Ovary (tissue), 10 donors: ENCODE measurements at places on chromosomes 12 and 14.

DNA sequence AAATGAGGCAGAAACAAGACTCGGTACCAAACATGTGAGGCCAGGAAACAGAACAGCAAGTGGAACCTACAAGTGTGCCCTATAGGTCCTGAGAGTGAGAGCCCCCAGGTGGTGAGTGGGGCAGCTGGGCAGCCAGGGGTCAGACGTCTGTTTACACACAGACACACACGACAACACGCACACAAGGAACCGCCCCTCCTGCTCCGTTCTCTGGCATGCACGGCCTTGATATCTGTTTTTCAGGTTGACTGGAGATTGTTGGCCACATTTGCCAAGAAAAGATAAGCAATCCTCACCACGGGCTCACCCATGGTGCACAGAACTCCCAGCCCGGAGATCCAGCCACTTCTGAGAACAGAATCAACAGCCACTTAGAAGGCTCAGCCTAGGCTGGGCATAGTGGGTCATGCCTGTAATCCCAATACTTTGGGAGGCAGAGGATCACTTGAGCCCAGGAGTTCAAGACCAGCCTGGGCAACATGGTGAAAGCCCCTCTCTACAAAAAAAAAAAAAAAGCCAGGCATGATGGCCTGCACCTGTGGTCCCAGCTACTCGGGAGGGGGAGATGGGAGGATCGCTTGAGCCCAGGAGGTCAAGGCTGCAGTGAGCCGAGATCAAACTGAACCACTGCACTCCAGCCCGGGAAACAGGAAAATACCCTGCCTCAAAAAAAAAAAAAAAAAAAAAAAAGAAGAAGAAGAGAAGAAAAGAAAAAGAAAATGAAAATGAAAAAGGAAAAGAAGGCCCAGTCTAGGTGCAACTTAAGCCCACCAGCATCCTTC, 19.4 kb upstream of the EIF5 start:
- DNase-seq: no peak

- DNase-seq: no peak
These were observed 4.8 kb upstream of the PRPF40B start for GRCh38 chr12:49618576-49618975.

DNA sequence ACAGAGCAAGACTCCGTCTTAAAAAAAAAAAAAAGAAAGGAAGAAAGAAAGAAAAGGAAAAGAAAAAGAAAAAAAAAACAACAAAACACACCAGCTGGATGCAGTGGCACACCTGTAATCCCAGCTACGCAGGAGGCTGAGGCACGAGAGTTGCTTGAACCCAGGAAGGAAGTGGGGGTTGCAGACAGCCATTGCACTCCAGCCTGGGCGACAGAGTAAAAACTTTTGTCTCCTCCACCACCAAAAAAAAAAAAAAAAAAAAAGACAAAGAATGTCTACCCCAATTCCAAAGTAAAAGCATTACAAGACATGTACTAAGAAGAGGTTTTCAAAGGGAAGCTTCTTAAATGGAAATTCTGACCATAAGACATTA, 53.4 kb downstream of the HNRNPC start:
- no peak for DNase-seq

GRCh38 chr12:14402697-14403096, 37.2 kb downstream of the ATF7IP start:
- DNase-seq: no peak

- no peak for DNase-seq
These were observed 80.9 kb upstream of the MAP1LC3B2 start for GRCh38 chr12:116478243-116478773.

- DNase-seq: no peak
These were observed 56.1 kb upstream of the FBRSL1 start for GRCh38 chr12:132433641-132434395.

DNA sequence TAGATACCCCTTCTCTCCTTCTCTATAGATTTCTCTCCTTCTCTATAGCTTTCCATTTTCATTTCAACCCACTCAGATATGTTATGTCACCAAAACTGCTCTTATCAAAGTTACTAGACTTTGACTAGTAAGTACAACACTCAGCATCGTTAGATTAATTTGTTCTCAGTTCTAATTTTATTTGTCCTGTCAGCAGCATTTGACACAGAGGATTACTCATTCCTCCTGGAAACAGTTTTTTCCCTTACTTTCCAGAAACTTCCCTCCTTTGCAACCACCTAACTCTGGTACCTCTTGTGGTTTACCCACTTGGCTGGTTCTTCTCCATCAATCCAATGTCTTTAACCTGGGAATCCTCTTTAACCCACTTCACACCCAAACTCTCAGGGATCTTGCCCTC, 423.7 kb downstream of the TMTC2 start:
- no peak for DNase-seq

DNA sequence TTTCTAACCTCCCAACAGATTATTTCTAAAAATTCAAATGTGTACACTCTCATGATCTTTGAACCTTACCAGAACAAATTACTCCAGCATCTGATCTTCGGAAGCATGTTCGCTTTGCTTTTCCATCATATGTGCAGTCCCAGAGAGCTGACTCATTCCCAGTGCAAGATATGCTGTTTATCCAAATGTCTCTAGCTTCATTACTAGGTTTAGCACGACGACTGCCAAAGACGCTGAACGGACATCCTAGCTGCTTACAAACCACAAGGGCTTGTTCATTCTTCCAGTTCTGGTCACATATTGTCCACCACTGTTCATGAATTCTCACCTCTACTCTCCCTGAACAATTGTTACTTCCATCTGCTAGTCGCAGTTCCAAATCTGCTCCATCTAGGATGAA, 40.5 kb downstream of the CD163L1 start:
- no peak for DNase-seq

GRCh38 chr12:57781801-57782200, 786 bp upstream of the TSFM start:
- DNase-seq: no peak

DNA sequence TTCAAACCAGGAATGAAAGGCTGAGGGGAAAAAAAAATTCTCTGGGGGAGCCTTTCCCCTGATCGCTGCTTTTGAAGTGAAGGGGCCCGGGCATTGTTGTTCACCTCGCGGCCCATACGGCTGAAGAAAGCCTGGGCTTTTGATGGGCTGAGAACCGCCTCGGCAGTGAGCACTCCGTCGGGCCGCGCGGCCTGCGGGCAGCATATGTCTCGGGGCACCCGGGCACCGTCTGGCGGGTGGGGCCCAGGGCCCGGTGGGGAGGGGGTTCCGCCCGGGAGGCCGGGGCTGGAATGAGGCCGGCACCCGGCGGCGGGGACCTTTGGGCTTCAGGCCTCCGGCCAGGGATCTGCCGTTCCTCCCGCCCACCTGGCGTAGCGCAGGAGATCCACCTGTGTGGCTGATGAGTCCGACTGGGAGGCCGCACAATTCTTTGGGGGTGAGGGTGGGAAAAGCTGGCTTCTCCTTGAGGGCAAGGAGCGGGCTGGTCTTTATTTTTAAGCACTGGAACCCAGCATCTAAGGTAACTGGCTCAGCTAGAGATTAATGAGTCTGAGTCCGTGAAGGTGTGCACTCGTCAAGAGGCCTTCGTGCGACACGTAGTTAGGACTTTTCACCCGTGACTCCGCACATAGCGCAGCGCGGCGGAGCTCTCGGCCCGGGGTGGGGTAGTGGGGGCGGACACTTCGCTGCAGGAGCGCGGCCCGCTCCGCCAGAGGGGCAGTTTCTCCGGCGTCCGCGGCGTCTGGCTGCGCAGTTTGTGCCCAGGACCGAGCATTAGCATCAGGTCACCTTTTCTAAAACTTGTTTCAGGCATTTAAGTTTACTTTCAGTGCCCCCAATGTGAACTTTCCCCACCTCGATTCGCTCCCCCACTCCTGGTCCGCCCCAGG, 10.6 kb downstream of the FOXA1 start:
- DNase-seq: no peak

- no peak for DNase-seq
These were observed 58.7 kb upstream of the RD3L start for GRCh38 chr14:104001003-104001402.

- no peak for DNase-seq
These were observed 184.0 kb upstream of the PARP11 start for GRCh38 chr12:4056910-4057845.

- DNase-seq: no peak
These were observed 65.1 kb upstream of the KTN1 start for GRCh38 chr14:55514819-55515490.
